ENCODE measurements at places on chromosomes 11 and 22.

GRCh38 chr22:35312198-35313059 is 12.7 kb downstream of the TOM1 start:
- no peak for DNase-seq

DNA sequence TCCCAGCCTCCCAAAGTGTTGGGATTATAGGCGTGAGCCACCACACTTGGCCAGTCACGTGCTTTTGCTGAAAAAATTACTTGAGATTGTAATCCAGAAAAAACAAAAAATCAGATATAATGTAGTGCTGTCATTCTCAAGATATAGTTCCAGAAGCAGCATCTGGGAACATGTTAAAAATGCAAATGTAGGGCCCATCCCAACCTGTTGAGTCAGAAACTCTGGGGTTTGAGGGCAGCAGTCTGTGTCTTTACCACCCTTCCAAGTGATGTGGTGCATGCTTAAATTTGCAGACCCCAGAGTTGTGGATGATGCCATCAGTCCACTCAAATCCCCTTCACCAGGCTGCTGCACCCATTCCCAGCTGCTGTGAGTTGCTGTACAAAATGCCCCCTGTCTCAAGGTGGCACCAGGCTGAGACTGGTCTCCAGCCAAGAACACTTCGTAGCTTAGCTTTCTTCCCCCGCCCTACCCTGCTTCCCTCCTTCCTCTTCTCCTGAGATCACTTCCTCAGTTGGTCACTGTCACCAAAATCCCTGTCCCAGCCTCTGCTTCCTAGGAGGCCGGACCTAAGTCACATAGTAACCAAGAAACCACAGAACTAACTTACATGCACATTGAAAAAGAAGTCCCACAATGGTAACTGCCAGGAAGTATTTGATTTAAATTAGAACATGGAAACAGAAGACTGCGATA is 18.2 kb upstream of the ARRB1 start:
- no peak for DNase-seq

DNA sequence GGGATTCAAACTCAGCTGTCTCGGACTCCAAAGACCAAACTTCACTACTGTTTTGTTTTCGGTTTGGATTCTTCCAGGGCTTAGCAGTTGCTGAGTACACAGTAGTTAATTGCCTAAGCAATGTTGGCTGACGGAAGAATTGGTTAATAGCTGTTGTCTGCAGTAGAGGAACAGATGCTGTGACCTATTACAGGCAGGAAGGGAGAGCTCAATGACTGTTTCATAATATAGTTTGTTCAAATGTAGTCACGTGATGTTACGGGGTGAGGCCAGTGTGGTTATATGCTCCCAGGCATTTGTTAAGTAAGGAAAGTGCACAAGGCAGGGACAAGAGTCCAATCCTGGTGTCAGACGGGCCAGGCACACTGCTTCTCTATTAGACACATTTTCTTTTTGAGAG is 222.6 kb upstream of the CCDC90B start:
- no peak for DNase-seq

DNA sequence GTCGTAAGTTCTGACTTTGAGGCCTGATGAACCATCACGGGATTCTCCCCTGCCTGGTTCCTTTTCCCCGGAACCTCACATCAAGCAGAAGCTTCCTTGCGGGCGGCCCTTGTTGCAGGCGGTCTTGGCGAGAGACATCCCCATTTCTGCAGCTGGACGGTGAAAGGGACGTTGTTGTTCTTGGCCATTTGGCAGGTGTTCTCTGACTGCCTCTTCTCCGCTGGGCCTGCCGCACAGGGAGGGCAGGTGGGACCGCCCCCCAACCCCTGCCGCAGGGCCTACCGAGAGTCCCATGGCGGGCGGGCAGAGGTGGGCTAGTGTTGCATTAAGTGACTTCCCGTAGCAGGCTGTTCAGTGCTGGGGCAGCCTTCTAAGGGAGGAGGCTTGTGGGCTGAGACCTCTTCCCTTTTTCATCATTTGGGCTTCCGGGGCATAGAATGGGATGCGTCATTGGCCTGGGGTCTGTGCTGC is 26.9 kb upstream of the GRAMD4 start:
- no peak for DNase-seq

DNA sequence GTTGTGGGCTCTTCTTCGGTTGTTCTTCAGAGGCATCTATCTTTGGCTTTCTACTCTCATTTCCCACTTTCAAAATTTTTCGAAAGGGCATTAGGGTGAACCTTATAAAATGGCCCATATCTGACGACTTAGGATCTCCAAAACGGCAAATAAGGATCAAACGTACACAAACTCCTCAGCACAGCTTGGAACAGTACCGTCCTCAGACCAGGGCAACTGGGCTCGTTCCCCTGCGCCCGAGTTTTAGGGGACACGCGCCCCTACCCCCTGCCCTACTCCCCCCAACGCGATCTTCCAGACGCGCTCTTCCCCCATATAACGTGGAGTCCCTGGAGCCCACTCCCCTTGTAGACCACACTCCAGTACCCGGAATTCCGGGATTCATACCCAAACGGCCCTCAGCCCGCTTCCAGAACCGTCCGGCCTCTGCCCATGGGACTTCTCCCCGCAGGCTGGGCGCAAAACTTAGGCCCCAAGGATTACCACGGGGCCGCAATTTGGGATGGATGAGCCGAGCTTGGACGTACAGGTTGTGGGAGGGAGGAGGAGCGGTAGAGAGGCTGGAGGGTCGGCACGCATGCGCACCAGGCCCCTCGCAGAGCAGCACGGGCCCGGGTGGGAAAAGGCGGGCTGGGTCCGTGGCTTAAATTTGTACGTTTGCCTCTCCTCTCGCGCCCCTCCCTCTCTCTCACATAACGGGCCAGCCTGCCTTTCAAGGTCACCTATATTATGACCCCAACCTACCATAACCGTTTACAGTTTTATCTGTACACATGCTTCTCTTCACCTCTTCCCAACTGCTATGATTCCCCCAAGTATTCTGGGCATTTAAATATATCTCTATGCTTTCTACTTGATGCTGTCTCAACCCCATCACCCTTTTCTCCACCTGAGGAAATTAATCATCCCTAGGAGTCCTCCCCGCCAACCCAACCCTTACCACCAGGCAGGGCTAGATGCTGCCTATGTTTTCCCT is 3.4 kb downstream of the CCDC89 start:
- DNase-seq, result peak; percentile 40

- DNase-seq, result no peak
Measured at GRCh38 chr11:4385978-4386740, 7.3 kb downstream of the TRIM21 start.

DNA sequence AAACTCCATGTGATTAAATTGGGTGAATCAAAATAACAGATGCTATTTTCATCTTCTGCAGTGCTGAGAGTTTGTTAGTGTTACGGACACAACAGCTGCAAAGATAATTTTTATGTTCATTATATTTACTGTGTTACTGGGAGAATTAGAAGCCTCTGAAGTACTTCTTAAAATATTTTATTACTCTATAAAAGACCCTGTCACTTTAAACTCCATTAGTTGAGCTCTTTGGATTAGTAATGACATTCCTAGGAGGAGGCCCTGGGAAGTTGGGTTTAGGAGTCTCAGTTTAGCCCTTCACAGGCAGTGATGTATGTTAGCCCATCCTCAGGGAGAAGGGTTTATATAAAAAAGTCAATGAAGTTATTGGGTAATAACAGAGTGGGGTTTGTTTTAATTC is 596.7 kb downstream of the JRKL start:
- DNase-seq, result no peak

- no peak for DNase-seq
Measured at GRCh38 chr11:3104961-3105790, 48.0 kb upstream of the CARS1 start.

GRCh38 chr11:111098091-111098490 is 147.4 kb upstream of the POU2AF2 start:
- no peak for DNase-seq

All from activated CD8-positive, alpha-beta memory T cell treated with anti-CD3 and anti-CD28 coated beads for 4 hours (primary cell).